Foreskin fibroblast (primary cell): ENCODE measurements at places on chromosomes 2 and 18.

GRCh38 chr2:16155366-16155765 lies 215.0 kb downstream of the MYCN start:
- DNase-seq: no peak

DNA sequence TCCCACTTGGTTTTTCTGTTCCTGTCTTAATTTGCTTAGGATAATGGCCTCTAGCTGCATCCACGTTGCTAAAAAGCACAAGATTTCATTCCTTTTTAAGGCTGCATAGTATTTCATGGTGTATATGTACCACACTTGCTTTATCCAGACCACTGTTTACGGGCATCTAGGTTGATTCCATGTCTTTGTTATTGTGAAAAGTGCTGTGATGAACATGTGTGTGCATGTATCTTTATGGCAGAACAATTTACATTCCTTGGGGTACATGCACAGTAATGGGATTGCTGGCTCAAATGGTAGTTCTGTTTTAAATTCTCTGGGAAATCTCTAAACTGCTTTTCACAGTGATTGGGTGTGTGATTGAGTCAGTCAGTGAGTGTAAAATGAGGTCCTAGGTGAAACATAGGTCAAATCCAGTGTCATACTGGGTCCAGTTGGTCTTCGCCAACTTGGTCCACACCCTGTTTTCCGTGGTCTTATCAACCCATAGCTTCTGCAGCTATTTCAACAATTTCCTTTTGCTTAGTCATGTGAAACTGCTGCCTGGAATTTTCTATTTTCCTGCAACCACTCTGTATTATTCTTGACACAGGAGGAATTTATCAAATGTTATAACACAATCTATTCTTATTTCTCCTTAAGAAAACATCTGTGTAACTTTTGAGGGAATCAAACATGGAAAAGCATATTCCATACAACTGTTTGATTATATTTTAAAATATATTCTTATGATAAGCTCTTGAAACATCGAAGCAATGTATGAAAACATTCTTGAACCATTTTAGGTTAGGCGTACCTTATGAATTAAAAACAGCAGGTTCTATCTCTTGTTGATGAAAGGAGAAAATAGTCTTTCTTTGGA lies 82.9 kb downstream of the ADCYAP1 start:
- DNase-seq: no peak

- no peak for DNase-seq
Observed at GRCh38 chr2:66602341-66602740, 167.4 kb downstream of the MEIS1 start.

- no peak for DNase-seq
Observed at GRCh38 chr2:100250645-100251044, 71.7 kb downstream of the LONRF2 start.

DNA sequence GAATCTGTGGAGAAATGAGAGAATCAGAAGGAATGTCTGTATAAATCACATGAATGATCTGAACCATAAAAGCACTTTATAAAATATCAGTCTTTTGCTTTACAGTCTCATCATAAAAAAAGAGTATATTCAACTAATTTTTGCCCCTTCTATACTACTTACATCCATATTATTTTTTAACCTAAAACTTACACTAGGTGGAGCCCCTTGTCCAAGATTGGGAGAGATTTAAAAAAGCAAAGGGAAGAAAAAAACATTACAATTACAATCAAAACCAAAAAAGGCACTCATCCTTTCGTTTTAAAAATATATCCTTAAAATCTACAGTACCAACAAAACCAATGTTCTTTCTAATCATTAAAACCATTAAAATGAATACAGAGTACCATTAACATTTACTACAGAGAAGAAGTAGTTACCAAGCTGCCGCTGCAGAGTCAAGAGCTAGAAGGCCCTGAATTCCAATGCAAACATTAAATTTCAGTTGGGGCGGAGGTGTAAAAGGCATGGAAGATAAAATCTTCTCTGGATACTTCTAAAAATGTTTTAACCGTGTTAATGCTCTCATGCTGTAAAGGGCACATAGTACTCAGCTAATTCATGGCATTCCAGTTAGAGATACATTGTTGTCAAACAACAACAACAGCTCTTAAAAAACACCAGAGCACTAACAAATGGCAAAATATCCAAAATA lies 56.7 kb upstream of the EPB41L3 start:
- DNase-seq: peak; percentile 14

GRCh38 chr2:175309799-175310198 lies 128.3 kb upstream of the ATP5MC3 start:
- DNase-seq: peak; percentile 49

GRCh38 chr2:72204156-72204785 lies 56.6 kb upstream of the CYP26B1 start:
- no peak for DNase-seq

DNA sequence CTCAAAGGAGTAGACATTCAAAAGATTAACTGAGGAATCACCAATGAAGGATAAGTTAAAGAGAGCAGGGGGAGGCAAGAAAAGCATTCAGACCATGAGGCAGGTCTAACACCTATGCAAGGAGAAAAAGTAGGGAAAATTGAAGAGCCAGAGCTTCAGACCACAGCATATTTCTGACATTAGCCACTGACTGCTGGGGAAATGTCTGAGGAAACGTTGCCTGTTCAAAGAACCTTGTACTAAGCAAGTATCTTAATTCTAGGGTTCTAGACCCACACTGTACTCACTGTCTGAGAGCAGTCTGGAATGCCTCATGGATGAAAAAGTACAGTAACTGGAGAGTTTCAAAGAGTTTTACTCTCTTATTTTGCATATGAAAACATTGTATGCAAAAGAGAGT lies 39.5 kb upstream of the TFPI start:
- DNase-seq: peak; percentile 36

GRCh38 chr2:137254052-137254451 lies 488.7 kb downstream of the THSD7B start:
- DNase-seq: no peak
